ENCODE measurements at places on chromosomes 2 and 18.

DNA sequence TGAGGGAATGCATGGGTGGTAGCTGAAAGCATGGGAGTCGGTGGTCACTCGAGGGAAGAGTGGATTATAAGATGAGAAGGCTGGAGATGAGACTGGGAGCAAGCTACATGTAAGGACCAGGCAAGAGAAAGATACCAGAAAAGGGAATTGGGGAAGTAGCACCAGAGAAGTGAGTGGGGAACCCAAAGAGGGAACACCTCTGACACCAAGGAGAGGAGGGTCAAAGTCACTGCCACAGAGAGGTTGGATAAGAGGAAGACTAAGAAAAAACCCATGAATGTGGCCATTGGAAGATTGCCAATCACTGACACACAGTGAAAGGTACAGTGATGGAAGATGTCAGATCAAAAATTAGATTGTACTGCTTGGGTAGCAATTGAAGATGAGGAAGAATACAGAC, 473.9 kb downstream of the BCL11A start:
- DNase-seq, result no peak

- DNase-seq, result peak; percentile 13
Measured at GRCh38 chr18:54558609-54559585, 32.1 kb upstream of the DYNAP start.

GRCh38 chr18:65035701-65036100, 715.1 kb upstream of the CDH7 start:
- no peak for DNase-seq

GRCh38 chr2:239518286-239519088, 117.7 kb upstream of the HDAC4 start:
- no peak for DNase-seq

- DNase-seq, result no peak
Measured at GRCh38 chr2:242046206-242046826, 176.8 kb downstream of the RTP5 start.

DNA sequence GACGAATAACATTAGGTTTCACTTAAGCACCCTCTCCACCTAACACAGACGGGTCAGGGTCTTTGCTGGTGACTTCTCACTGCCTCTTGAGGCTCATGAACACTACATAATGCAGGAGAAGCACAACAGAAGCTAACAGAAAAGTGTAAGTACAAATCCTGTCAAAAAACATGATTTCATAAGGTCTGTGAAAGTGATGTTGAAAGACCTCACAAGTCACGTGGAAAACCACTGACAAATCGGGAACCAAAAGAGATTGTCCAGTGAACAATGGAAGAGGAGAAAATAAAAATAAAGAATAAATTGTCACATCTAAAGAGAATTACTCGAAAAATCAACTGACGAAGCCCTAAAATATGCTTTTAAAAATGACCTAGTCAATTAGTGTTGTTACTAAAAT, 14.0 kb downstream of the PSD4 start:
- no peak for DNase-seq

- no peak for DNase-seq
Measured at GRCh38 chr2:101464841-101465240, 10.1 kb downstream of the RFX8 start.

GRCh38 chr2:19362094-19362754, 3.8 kb upstream of the OSR1 start:
- no peak for DNase-seq

DNA sequence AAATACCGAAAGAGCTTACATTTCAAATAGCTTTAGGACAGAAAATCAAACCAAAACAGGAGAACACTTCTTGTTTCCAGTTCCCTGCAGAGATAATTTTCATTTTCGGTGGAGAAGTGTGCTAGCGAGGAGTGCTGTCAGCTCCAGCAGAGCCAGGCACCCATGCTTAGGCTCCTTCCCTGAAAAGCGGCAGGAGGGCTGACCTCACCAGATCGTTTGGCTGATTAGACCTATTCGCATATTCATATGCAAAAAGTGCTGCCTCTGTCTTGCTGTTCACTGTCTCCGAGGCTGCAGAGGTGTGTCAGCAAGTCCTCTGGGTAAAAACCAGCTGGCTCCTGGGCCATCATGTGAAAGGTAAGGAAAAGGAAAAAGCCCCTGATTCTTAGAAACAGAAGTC, 225.8 kb upstream of the COPS8 start:
- no peak for DNase-seq

DNA sequence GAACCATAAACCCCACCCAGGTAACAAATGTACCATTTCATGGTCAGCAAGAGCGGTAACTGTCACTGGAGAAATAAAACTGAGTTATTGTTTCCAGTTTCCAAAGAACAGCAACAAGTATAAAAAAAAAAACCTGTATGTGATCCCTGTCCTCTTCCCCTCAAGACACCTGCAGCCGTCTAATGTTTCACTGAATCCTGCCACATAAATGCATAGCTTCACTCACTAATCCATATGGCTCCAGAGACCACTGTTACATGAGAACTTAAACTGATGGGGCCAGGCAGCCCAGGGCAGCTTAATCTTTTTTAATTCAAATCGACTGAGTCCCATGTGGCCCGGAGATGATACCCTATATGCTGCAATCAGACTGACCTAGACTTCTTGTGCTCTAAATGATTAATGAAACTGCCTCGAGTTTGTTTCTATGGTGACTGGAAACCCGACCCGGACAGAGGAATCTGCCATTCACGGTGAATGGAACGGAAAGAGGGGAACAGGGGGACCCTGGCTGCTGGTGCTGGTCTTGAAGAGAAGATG, 60.9 kb upstream of the SIX2 start:
- DNase-seq, result no peak

GRCh38 chr18:8081872-8082553, 514.9 kb downstream of the PTPRM start:
- no peak for DNase-seq

DNA sequence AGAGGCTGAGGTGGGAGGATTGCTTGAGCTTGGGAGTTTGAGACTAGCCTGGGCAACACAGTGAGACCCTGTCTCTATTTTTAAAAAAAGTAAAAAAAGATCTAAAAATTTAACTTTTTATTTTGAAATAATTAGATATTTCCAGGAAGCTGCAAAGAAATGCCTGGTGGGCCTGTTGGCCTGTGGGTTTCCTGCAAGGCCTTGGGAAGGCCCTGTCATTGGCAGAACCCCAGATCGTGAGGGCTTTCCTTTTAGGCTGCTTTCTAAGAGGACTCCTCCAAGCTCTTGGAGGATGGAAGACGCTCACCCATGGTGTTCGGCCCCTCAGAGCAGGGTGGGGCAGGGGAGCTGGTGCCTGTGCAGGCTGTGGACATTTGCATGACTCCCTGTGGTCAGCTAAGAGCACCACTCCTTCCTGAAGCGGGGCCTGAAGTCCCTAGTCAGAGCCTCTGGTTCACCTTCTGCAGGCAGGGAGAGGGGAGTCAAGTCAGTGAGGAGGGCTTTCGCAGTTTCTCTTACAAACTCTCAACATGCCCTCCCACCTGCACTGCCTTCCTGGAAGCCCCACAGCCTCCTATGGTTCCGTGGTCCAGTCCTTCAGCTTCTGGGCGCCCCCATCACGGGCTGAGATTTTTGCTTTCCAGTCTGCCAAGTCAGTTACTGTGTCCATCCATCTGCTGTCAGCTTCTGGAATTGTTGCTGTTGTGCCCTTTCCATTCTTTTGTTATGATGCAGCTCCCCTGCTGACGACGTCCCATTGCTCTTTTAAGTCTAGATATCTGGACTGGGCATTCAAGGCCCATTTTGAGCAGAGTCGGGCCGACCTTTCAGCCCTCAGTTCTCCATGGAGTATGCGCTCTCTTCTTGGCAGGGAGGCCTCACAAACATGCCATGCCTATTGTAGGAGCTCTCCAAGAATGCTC, 6.6 kb downstream of the PROC start:
- DNase-seq, result no peak

- no peak for DNase-seq
Measured at GRCh38 chr2:241836292-241836691, 22.4 kb downstream of the PDCD1 start.

GRCh38 chr18:8008033-8008432, 440.9 kb downstream of the PTPRM start:
- no peak for DNase-seq

- DNase-seq, result no peak
Measured at GRCh38 chr2:28280619-28281018, 112.0 kb upstream of the FOSL2 start.

GRCh38 chr2:145302886-145303285, 783.0 kb upstream of the ZEB2 start:
- DNase-seq, result no peak

- no peak for DNase-seq
Measured at GRCh38 chr2:86143926-86144685, 38.1 kb downstream of the PTCD3 start.

DNA sequence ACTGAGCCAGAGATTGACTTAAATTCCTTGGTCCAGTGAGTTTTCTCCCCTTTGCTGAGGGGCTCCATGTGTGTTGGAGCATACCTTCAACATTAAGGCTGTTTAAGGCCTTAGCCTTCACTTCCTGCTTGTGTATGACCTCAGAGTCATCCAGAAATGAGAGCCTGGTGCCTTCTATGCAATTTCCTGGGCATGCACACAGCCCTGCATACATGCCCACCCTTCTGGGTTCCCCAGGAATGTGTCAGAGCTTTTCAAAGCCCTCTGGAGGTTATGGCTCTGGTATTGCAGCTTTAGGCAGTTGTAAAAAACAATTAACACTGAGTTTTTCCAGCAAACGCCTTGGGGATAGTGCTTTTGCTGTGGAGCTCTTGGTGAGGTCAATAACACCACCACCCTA, 16.7 kb downstream of the IL1R1 start:
- peak; percentile 27 for DNase-seq

- no peak for DNase-seq
Measured at GRCh38 chr2:32485399-32485798, 128.6 kb downstream of the BIRC6 start.

DNA sequence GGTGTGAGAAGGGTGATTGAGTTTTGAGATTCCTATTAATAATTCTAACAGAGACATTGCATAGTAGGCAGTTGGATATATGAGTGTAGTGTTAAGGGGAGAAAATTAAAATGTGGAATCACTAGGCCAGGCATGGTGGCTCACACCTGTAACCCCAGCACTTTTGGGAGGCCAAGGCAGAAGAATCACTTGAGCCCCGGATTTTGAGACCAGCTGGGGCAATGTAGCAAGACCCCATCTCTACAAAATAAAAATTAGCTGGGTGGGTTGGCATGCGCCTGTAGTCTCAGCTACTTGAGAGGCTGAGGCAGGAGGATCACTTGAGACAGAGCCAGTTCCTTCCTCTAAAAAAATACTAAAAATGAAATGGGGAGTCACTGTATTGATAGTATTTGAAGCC, 150.6 kb downstream of the MCFD2 start:
- DNase-seq, result no peak

DNA sequence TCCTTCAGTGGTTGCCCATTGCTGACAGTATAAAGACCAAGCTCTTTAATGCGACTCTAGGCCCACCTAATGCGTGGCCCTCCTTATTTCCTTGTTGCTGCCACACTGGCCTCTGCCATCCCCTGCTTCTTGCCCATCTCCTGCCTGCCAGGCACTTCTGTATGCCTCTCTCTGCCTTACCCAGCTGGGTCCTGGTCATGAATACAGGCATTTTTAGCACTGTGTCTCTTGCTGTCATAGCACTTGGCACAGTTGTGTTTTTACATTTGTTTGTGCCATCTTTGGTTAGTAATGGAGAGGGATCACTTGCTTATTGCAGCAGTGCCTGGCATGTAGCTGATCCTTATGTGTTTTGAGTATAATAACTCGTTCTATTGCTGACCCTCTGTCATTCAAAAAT, 38.7 kb downstream of the MAP4K4 start:
- no peak for DNase-seq

GRCh38 chr18:48785736-48786454, 164.9 kb downstream of the SMAD7 start:
- DNase-seq, result no peak

DNA sequence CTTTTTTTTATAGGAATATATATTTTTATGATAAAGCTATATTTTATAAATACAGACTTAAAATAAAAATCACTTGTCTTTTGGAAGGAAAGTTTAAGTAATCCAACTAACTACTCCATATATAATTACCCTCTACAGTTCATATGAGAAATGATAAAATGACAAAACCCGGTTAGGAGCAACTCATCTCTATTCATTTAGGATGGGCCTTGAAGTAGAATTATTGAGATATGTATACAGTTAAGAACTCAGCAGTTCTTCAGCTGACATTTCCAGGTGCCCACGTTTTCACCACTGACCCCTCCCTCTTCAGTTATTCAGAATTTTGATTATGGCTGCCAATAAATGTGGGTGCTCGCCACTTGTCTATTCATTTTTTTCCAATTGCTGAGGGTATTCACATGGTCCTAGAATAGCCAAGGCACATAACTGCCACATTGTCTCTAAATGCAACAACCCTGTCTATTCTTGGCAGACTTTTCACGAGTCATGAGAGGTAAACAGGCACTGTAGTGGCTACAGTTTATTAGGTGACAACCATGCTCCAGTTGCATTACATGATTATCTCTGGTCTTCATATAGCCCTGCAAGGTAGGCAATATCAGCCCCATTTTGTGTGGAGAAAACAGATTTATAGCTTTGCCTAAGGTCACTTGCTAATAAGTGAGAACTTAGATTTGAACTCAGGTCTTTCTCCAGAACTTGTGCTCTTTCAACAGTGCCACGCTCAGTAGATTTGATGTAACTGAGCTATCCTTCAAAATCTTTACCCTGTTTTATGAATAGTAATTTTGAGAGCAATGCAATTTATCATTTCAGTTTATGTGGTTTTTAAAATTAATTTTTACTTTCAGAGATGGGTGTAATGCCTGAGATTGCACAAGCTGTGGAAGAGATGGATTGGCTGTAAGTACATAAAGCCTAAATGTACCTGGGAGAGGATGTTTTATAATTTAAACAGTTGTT, 2.9 kb downstream of the DDX1 start:
- DNase-seq, result no peak

DNA sequence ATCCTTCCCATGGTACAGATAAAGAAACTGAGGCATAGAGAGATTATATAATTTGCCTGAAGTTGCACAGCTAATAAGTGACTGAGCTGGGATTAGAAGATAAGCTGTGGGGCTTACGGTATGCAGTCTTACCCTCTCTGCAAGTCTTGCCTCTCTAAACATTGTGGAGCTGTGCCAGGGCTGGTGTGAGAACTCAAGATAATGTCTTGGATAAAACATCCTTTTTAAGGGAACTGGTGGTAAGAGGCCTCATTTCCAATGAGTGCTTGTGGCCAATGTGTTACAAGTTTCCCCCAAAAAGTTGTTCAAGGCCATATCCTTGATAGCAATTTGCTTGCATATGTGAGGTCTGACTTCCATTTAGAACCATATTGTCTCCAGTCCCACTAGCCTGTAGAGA, 84.3 kb upstream of the ETAA1 start:
- DNase-seq, result no peak

- peak; percentile 68 for DNase-seq
Measured at GRCh38 chr18:11251229-11251890, 102.0 kb upstream of the PIEZO2 start.

DNA sequence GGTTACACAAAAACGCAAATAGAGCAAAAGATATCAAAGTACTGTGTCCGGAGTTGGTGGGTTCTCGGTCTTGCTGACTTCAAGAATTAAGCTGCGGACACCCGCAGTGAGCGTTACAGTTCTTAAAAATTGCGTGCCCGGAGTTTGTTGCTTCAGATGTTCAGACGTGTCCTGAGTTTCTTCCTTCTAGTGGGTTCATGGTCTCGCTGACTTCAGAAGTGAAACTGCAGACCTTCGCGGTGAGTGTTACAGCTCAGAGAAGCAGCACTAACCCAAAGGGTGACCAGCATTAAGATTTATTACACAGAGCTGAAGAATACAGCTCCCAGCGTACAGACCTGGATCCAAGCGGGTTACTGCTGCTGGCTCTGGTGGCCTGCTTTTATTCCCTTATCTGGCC, 125.7 kb upstream of the TWIST2 start:
- no peak for DNase-seq

- no peak for DNase-seq
Measured at GRCh38 chr2:225411452-225411851, 11.9 kb downstream of the NYAP2 start.
